ENCODE measurements at places on chromosomes 7 and 10.
A peak's percentile ranks its signal among the peaks of the same experiment; 100 is the strongest.

DNA sequence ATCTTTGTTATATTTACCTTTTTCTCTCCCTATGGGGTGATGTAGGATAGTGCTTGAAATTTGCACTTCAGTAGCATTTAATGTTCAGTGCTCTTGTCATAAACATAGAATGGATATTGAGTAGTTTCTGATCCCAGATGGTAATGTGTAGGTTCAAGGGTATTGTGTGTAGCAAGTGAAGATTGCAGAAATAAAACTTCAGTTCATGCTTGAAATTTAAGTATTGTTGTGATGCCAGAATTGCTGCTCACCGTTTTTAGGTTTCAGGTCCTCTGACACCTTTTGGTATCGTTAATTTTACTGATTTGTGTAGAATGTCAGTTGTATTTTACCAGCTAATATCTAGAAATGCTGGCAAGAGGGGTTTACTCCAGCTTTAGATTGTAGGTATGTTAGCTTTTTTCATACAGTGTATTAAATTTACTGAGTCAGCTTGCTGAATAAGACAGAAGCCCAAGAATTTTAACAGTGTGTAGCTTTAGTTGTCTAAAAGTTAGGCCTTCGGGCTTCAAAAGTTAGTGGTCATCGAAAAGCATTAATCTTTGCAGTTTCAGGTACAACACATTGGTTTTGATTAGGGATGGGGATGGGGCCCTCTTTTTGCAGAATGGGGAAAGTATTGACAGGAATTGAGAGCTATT is 1.9 kb downstream of the PTEN start:
- DNase-seq = no peak

- DNase-seq = no peak
Observed at GRCh38 chr10:129745186-129745750, 218.8 kb downstream of the EBF3 start.

- no peak for DNase-seq
Observed at GRCh38 chr7:117062300-117062699, 109.0 kb downstream of the ST7 start.

DNA sequence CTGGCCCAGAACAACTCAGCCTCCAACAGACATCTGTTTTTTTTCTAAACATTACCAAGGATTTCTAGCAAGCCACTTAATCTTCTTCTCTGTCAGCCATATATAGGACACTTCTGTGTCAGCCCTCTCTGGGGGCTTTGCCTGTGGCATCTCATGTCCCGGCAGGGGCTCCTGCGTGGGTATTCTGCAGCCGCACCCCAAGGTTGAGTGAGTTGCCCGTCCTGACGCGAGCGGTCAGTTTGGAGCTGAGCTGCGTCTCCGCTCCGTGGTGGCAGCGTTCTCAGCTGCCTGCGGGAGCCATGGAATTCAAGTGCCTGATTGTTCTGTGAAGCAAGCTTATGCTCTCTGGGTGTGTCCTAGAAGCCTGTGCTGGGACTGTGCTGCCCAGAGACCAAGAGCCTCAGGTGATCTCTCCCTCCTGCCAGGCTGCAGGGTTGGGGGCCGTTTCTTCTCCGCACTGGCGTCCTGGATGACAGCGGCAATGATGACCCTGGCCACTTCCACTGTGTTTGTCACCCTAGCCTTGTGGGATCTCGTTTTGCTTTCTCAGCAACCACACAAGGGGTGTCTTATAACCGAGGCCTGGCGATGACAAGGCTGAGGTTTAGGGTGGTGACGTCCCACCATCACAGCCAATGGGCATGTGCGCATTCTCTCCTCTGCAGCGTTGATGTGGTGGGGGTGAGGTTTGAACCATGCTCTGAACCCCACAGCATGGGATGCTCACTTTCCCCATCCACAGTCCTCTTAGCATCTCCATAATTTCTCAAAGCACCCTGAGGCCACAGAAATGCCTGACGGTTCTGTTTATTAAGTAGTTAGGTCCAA is 612.6 kb upstream of the FOXK1 start:
- no peak for DNase-seq

- no peak for DNase-seq
Observed at GRCh38 chr10:129033790-129034272, 433.2 kb upstream of the MGMT start.

DNA sequence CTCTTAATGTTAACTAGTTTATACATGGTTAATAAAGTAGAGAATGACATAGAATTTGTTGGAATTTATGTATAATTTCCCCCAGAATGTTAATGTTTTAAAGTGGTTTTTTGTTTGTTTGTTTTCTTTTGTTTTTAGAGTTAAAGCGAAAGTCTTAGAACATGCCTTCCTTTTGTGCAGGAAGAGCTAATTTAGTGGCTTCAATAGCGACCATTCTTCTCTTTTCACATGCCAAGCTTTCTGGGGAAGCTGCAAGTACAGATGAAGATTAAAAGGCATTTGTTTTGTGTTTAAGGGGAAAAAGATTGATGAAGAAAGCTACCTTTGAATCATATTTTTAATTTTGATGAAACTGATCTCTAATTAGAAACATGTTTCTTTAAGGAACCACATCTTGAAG is 256.3 kb upstream of the CSTF2T start:
- DNase-seq = no peak

DNA sequence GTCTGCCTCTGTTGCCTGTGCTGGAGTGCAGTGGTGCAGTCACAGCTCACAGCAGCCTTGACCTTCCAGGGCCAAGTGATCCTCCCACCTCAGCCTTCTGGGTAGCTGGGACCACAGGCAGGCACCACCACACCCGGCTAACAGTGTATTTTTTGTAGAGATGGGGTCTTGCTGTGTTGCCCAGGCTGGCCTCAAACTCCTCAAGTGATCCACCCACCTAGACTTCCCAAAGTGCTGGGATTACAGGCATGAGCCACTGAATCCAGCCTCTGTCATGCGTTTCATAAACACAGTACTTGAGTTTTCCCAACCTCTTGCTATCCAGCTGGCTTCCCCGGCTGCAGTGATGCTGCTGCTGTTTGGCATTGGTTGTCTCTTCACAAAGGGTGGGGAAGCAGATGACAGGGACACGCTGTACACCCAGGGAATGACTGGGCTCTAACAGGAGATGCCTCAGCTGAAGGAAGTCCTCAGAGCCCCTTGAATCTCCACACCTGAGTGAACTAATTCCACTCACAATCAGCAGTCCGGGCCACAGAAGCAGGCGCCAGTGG is 191.5 kb downstream of the DIP2C start:
- DNase-seq = no peak

GRCh38 chr7:151321341-151321740 is 20.3 kb upstream of the NUB1 start:
- no peak for DNase-seq

DNA sequence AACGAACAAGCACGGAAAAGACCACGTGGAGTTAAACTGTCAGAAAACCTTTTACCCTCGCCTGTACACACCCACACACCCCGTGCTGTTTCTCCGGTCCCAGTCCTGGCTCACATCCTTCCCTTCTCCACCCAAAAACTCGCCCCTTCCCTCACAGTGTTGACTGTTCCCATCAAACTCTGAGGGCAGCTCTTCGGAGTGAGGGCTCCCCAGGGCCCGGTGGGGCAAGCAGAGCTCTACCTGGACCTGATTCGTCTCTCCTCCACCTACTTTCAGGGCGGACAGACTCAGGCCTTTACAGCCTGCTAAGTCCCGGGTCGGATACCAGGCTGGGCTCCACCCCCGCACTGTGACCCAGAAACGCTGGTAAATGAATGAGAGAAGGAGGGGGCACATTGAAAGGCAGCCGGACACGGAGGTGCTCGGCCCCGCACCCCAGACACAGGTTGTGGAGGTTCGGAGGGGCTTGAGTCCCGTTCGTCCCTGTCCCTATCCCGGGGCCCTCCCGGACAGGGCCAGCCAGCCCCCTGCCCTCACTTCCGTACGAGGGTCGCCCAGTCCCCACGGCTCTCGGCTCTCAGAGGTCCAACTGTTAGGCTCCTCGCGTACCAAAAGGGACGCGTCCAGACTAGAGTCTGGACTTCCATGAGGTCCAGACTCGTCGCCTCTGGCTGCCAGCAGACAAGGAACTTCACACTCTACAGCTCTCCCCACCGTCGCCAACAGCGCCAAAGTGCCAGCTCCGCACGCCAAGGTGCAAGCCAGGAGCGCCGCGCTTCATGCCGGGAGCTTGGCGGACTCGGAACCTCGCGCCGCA is 31.7 kb upstream of the ASL start:
- DNase-seq = peak; percentile 31

- no peak for DNase-seq
Observed at GRCh38 chr7:156654511-156655234, 14.1 kb downstream of the RNF32 start.

GRCh38 chr10:116115036-116115641 is 157.9 kb downstream of the GFRA1 start:
- no peak for DNase-seq

DNA sequence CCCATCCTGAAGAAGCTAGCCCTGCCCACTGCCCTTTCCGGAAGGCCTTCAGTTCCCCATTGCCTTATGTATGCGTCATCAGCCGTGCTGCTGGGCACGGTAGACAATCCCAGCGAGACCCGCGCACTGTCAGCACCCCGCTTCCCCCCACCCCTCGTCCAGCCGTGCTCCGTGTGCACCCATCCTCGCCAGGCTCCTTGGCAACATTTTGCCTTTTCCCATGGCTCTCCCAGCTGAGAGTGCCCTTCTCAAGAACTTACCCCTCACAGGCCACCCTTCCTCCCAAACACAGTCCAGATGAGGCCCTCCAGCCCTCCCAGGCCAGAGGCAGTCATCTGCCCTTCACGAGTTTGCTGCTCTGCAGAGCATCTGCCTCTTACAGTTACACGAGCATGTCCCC is 633.8 kb upstream of the FOXK1 start:
- DNase-seq = no peak

- no peak for DNase-seq
Observed at GRCh38 chr7:83486536-83486935, 162.4 kb downstream of the SEMA3E start.

DNA sequence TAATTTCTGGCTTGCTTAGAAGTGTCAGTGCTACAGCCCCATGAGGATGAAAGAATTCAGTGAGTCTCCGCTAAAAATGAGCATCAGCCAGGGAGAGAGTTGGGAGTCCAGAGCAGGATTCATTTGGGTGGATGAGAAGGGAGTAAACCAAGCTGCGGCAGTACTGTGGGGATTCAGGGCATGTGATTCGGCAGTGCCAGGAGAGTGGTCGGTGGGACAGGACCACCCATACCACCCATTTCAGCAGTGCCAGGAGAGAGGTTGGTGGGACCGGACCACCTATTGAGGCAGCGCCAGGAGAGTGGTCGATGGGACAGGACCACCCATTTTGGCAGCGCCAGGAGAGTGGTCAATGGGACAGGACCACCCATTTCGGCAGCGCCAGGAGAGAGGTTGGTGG is 144.2 kb downstream of the CELF2 start:
- no peak for DNase-seq

DNA sequence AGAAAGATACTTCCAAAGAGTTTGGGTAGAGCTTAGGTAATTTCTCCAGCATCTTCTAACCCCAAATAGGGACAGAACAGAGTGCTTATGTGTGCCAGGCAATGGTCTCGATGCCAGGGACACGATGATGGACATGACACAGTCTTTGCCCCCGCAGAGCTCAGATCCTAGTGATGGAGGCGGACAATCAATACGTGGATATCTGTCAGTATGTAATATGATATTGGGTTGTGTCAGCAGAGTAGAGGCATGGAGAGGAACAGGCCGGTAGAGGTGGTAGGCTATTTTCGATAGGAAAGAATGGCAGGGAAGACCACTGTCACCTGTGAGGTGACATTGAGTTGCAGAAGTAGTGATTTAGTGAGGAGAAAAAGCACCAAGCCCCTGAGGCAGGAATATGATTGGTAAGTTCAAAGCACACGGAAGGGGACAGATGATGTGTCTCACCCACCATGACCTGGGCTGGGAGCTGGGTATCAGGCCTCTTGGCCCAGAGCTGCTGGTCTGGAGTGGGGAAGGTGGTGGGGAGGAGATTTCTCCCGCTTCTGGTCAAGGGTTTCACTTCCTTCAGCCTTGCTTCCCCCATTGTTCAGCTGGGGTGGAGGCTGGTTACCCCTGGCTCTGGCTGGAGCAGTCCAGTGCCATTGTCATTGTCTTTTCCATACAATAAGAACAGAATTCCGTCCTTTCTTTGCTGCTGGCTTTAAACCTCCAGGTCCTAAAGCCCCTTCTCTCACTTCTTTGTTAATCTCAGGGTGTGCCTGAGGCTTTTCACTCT is 36.0 kb upstream of the SRGN start:
- no peak for DNase-seq

DNA sequence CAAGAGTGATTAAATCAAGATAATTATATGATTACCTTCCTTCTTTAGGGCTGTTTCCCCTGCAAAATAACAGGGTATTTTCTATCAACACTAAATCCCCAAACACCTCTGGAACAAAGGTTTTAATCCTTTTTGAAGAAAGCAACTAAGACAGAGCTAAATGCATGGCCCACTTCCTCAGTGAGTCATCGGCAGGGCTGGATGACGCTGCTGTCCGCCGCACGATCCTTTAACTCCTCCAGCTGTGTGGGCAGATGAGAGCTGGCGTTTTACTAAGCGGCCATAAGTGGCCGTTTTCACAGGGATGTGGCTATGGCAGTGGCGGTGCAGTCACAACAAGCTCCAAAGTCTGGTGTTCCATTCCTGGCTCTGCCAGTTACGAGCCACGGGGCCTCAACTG is 76.0 kb upstream of the C1QL3 start:
- DNase-seq = no peak

GRCh38 chr10:12806228-12807095 is 195.1 kb downstream of the CCDC3 start:
- no peak for DNase-seq

DNA sequence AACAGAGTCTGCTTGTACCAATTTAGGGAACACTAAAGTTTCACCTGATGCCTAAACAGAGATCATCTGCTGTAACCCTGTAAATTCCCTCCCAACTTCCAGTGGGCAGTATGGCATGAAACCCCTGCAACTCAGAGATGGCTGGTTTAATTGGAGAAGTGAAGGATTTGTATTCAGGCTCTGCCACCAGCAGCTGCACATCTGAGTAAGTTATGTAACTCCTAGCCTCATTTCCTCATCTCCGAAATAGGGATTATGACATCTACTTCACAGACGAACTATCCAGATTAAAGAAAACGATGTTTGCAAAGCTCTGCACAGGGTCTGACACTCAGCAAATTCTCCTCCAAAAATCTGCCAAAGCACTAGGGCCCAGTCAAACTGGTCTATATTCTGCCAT is 493.0 kb downstream of the KCNMA1 start:
- DNase-seq = no peak

DNA sequence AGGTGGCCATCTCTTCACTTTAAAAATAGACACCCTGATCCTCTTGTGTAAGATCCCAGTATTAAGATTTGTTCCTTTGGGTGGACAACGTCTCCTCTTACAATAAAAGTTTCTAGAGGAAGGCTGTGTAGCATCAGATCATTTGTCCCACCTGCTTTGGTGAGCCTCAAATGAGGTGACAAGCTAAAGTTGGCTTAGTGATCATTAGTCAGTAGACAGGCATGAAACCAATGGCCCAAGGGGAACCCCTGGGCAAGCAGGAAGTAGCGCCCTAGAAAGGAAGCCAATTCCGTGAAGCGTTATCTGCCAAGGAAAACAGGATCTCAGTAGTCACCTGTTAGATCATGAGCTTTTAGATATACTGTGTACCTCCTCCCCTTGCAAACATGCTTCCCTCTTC is 66.8 kb downstream of the PCGF5 start:
- DNase-seq = no peak

Data from GM12891 (cell line).